ENCODE measurements at places on chromosomes 7 and 10.

DNA sequence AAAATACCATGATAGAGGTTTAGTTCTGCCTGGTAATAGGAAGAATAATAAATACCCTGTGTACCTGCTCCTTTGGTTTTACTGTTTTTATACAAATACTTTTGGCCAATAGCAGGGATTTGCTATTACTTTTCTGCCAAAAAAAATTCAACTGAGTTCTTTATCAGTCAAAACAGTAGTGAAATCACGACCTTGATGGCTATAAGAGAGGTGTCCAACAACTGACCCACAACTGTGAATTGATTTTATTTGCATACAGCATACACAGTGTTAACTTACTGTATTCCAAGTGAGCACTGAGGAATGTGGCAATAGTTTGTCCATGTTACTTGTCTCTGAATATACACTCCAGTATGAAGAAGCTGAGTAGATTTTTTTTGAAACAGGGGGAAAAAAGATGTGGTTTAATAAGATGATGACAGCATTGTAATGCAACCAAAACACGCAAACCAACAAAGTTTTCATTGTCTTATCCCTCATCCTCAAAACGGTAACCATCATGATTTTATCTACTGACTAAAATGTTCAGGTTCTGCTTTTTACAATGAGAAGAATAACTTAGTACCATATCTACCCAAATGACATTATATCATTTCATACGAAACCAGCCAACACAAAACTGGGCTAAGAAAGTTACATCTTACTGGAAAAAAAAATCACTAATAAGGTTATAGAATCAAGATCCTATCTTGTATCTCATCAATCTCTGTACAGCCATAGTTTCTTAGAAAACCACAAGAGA is 63.3 kb downstream of the GSAP start:
- no peak for DNase-seq

GRCh38 chr7:91373111-91373800 is 109.0 kb downstream of the FZD1 start:
- DNase-seq: no peak

- DNase-seq: no peak
Measured at GRCh38 chr10:77371848-77372799, 265.5 kb downstream of the KCNMA1 start.

DNA sequence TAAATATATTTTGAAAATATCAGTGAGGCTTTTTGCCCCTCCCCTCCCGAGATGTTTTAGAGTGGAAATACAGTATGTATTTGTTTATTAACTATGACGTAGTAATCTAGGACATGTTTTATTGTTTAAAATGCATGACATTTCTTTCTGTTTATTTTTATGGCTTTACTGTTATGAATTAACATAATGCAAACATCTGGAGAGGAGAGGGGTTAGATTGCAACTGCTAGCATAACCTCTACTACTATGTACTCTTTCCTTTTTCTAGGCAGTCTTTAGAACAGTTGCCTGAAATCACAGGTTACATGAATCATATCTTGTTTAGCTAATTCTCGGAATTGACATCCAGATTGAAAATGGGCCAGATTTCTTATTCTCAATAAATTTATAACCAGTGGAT is 7.4 kb downstream of the BTAF1 start:
- no peak for DNase-seq

GRCh38 chr10:43930777-43931176 is 282.1 kb upstream of the ZNF32 start:
- DNase-seq: no peak

DNA sequence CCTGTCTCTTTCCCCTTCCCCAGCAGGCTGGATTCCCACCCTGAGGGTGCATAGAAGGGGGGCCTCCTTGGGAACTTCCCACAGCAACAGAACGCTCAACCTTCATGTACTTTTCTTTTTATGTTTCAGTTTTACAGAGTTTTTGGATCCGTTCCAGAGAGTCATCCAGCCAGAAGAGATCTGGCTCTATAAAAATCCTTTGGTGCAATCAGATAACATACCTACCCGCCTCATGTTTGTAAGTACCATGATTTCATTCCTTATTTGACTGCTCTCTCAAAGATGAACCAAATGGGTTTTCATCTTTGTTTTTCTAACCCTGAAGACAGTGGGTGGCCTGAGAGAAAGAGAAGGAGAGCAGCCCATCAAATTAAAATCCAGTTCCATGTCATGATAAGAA is 46.7 kb downstream of the PLPP4 start:
- DNase-seq: no peak

GRCh38 chr7:157347217-157347904 is 10.6 kb downstream of the DNAJB6 start:
- peak; percentile 36 for DNase-seq

- DNase-seq: no peak
Measured at GRCh38 chr7:26065652-26066051, 86.3 kb upstream of the NFE2L3 start.

All from C1 segment of cervical spinal cord (tissue), 14 donors.